NCI-H2107 (cell line): ENCODE measurements at places on chromosomes 11 and 22.

- DNase-seq, result no peak
These were observed 54.7 kb downstream of the ETS1 start for GRCh38 chr11:128532572-128533091.

- no peak for DNase-seq
These were observed 50.9 kb downstream of the ETS1 start for GRCh38 chr11:128536506-128536905.

DNA sequence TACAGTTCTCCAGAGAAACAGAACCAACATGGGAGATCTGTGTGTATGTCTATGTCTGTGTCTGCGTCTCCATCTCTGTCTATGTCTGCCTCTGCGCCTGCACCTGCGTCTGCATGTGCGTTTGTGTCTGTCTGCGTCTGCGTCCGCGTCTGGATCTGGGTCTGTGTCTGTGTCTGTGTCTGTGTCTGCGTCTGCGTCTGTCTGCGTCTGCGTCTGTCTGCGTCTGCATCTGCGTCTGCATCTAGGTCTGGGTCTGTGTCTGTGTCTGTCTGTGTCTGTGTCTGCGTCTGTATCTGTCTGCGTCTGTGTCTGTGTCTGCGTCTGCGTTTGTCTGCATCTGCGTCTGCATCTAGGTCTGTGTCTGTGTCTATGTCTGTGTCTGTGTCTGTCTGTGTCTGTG is 88.4 kb upstream of the SLC22A12 start:
- DNase-seq, result no peak

DNA sequence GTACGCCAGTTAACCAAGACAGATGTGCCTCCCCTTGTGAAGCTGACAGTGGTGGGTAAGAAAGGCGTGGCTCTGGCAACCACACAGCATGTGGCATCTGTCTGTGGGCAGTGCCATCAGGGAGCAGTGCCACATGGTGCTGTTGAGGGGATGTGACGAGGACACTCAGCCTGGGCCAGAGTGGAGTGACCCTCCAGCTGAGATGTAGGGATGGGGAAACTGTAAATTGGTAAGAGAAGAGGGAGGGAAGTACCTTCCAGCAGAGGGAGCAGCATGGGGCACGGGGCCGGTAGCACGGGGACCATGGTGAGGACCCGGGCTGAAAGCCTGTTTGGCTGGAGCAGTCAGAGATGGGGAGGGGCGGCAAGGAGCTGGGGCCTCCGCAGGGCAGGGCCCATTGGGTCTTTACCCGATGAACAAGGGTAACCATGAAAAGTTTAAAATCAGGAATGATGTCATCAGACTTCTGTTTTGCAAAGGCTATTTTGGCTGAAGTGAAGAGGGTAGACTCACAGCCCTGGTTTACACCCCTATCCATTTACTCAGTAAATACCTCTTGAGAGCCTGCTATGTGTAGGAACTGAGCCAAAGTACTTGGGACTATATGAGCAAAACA is 10.4 kb downstream of the TMPRSS6 start:
- no peak for DNase-seq

- DNase-seq, result no peak
These were observed 1.6 kb downstream of the DUSP8 start for GRCh38 chr11:1570531-1570895.

- DNase-seq, result no peak
These were observed 247.8 kb downstream of the TBC1D22A start for GRCh38 chr22:47010211-47010610.

- no peak for DNase-seq
These were observed 11.0 kb downstream of the DDB2 start for GRCh38 chr11:47225552-47226400.

DNA sequence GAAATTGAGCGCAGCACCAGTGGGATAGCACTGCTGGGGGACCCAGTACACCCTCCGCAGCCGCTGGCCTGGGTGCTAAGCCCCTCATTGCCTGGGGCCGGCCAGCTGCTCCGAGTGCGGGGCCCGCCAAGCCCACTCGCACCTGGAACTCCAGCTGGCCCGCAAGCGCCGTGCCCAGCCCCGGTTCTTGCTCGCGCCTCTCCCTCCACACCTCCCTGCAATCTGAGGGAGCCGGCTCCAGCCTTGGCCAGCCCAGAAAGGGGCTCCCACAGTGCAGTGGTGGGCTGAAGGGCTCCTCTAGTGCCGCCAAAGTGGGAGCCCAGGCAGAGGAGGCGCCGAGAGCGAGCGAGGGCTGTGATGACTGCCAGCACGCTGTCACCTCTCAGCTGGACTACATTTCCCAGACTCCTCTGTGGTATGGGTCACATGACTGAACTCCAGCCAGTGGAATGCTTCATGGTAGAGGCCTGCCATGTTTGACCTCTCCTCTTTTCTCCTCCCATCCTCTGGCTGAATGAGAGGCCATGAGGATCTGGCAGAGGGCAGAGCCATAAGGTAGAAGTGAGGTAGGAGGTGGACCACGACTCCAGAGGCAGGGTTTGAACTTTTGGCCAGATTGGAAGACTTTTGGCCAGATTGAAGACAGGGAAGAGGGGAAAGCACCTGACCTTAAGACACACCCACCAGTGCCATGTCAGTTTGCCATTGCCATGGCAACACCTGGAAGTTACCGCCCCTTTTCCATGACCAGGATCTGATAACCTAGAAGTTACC is 6.2 kb downstream of the MRGPRD start:
- DNase-seq, result no peak

GRCh38 chr11:3096909-3097530 is 39.8 kb upstream of the CARS1 start:
- no peak for DNase-seq

- no peak for DNase-seq
These were observed 874.5 kb downstream of the BRD1 start for GRCh38 chr22:48953103-48953720.

GRCh38 chr22:30841273-30841672 is 127.3 kb downstream of the MORC2 start:
- DNase-seq, result no peak

- DNase-seq, result no peak
These were observed 8.1 kb downstream of the FBXO7 start for GRCh38 chr22:32482708-32483107.

- DNase-seq, result no peak
These were observed 406.8 kb downstream of the ETS1 start for GRCh38 chr11:128180441-128181087.

GRCh38 chr11:66784575-66784974 is 55.6 kb upstream of the SPTBN2 start:
- DNase-seq, result no peak
